ENCODE measurements at places on chromosomes 16 and 17. TPM values are rescaled to one million over a fixed set of nuclear protein-coding genes. Genes with fewer than 3 reads are reported as not detected.

KLHL36 gene
- 35.8 TPM for total RNA-seq

ZSCAN10 gene
- total RNA-seq = not detected

IL21R gene
- 0.18 TPM for total RNA-seq

PROCA1 gene
- total RNA-seq = 1.6 TPM

DPEP2 gene
- 1.1 TPM for total RNA-seq

TBC1D3H gene
- 0.32 TPM for total RNA-seq

CACNG5 gene
- total RNA-seq = not detected

TBC1D3C gene
- not detected for total RNA-seq

ALOX12B gene
- not detected for total RNA-seq

FOXL1 gene
- total RNA-seq = 1.4 TPM

CIITA gene
- 9.9 TPM for total RNA-seq

MT1X gene
- total RNA-seq = 104 TPM

SLFN14 gene
- total RNA-seq = not detected

Measured in left cardiac atrium (tissue), 4 donors.